ENCODE measurements at places on chromosomes 1 and 21. TPM values are rescaled to one million over a fixed set of nuclear protein-coding genes. Genes with fewer than 3 reads are reported as not detected.

Gene RGS8
- total RNA-seq, result 0.78 TPM

Gene RAB4A
- 33.1 TPM for total RNA-seq

Gene TTC22
- under 0.01 TPM for total RNA-seq

Gene TDRD10
- 0.54 TPM for total RNA-seq

Gene TCHH
- total RNA-seq, result not detected

Gene PCAT6
- 0.52 TPM for total RNA-seq

Gene MR1
- total RNA-seq, result 31.9 TPM

Gene RPS6KC1
- 42.2 TPM for total RNA-seq

Gene UBE2U
- total RNA-seq, result not detected

Gene TBCE
- 29.3 TPM for total RNA-seq

Gene DENND2C
- 10.2 TPM for total RNA-seq

Gene PRKACB
- 31.0 TPM for total RNA-seq

Gene RYR2
- 0.43 TPM for total RNA-seq

Gene TDRD5
- not detected for total RNA-seq

Gene NBPF6
- not detected for total RNA-seq

Gene KLHL20
- 34.8 TPM for total RNA-seq

Gene KPRP
- total RNA-seq, result not detected

Gene APOBEC4
- not detected for total RNA-seq

Gene ECM1
- 29.9 TPM for total RNA-seq

Gene WNT2B
- 1.2 TPM for total RNA-seq

Gene RTCA
- total RNA-seq, result 36.8 TPM

Measured in articular chondrocyte of knee joint (primary cell).